ENCODE measurements at places on chromosomes 16 and 17.
A peak's percentile ranks its signal among the peaks of the same experiment; 100 is the strongest.

DNA sequence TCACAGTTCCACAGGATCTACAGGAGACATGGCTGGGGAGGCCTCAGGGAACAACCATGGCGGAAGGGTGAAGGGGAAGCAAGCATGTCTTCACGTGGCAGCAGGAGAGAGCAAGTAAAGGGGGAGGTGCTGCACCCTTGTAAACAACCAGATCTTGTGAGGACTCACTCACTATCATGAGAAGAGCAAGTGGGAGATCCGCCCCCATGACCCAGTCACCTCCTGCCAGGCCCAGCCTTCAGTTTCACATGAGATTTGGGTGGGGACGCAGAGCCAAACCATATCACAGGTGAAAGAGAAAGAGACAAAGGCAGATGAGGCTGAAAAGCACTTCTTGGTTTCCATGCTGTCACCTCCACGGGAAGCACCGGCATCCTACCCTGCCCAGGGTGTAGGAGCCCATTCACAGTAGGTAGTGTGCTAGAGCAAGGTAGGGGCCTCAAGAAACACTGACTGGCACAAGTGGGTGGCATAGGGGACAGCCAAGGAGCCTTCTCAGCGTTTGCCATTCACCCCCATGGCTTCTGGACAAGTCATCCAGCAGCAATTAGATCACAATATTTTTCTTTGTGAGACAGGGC, 6.6 kb downstream of the NARF start:
- ATAC-seq, result no peak

DNA sequence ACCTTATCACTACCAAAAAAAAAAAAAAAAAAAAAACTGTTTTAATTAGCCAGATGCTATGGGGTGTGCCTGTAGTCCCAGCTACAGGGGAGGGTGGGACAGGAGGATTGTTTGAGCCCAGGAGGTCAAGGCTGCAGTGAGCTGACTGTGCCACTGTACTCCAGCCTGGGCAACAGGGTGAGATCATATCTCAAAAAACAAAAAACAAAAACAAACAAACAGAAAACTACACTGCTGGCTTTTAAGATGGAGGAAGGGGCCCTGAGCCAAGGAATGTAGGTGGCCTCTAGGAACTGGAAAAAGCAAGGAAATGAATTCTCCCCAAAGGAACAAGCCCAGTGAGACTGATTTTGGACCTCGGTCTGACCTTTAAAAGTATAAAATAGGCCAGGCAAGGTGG, 61.4 kb downstream of the BEAN1 start:
- ATAC-seq, result no peak

GRCh38 chr16:3767333-3767986, 50.1 kb upstream of the TRAP1 start:
- ATAC-seq, result no peak

- no peak for ATAC-seq
Observed at GRCh38 chr16:73389085-73389484, 341.2 kb upstream of the ZFHX3 start.

- no peak for ATAC-seq
Observed at GRCh38 chr17:69486779-69487637, 72.5 kb downstream of the MAP2K6 start.

DNA sequence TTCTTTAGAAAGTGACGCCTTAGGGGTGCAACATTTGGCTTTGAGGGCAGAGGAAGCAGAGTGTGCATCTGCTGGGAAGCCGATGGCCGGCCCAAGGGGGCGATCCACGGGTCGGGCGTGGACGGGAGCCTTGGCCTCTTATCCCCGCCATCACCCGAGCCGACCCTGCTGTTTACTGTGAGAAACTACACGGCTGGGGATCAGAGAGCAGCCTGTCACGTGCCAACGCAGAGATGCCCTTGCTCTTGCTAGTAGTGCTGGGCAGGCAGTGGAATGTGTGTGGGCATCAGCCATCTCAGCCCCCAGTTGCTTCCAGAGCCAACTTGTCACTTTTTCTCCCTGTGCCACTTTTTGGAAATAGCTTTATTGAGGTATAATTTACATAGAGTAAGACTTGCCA, 26.7 kb upstream of the ITGB4 start:
- no peak for ATAC-seq

GRCh38 chr16:81284995-81285600, 29.7 kb upstream of the GAN start:
- no peak for ATAC-seq

DNA sequence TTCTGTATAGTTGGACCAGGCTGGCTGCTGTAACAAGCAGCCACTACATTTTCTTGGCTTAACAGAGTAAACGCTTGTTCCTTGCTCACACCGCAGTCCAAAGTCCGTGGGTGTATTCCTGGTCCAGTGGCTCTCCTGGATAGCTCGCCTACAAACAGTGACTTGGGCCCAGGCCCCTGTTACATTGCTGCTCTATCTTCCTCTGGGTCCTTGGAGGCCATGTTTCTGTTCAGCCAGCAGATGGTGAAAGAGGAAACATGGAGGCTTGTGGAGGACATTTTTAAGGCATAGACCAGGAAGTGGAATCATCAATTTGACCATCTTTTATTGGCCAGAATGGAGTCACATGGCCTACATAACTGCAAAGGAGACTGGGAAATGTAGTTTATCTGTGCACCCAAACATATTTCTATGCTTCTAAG, 55.1 kb downstream of the ATP2C2 start:
- ATAC-seq, result peak; percentile 77

DNA sequence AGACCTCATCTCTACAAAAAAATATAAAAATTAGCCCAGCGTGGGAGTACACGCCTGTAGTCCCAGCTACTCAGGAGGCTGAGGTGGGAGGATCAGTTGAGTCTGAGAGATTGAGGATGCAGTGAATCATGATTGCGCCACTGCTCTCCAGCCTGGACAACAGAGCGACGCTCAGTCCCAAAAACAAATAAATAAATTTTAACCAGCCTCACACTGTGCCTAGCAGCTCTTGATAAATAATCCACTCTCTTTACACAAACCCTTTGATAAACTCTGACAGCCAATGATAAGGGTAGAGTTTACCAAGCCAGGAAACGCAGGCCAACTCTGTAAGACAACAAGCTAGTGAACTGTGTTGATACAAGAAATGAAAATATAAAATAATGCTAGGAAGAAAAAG, 32.7 kb downstream of the LITAF start:
- no peak for ATAC-seq

Data from SK-N-SH treated with all-trans-retinoic acid at 6 μM for 48 hours (cell line).